ENCODE measurements at places on chromosomes 11 and 22.
A peak's percentile ranks its signal among the peaks of the same experiment; 100 is the strongest.

DNA sequence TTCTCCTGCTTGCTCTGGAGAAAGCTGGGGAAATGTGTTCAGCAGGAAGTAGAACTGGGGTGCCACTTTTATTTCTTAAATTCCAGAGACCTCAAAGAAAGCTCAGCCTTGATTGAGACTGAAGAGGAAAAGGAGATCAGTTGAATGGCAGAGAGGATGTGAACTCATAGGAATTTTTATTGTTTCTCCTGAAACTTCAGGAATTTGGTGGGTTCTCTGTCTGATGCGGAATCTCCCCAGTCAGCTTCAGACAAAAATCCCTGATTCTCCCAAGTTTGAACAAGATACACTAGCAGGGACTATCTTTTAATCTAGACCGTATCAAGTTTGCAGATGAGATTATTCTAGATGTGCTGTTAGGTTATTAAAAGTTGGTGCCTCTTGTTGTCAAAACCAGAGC lies 23.0 kb downstream of the EHF start:
- DNase-seq = no peak

DNA sequence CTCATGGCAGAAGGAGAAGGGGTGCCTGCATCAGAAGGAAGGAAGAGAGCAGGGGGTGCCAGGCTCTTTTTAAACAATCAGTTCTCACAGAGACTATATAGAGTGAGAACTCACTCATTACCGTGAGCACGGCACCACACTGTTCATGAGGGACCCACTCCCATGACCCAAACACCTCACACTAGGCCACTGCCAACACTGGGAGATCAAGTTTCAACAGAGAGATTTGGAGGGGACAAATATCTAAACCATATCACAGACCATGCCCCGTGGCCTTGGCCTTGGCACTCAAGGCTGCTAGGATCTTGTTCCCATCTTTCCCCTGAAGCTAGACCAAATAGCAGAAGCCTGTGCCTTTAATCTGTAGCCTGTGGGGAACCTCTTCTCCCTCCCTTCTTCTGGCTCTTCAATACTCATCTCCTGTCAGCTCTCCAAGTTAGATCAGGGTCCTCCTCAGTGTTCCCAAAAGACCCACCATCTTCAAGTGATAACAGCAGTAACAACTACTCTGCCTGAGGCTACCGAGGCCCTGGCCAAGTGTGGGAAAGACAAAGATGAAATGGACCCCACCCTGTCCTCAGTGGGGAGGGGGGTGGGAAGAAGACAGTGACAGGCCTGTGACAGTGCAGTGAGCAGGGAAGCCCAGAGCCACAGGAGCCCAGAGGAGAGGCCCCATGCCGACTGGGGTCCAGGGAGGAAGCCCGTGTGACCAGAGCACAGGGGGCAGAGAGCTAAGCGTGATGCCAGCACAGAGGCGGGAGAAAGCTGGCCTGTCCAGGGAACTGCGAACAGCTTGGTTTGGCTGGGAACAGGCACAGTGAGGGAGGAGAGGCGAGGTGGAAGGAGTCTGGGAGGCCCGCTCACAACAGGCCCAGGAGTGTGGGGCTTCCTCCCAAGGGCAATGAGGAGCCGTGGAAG lies 72.6 kb downstream of the MYO7A start:
- DNase-seq = no peak

- DNase-seq = no peak
Measured at GRCh38 chr11:37504060-37504611, 906.1 kb upstream of the RAG2 start.

- no peak for DNase-seq
Measured at GRCh38 chr11:77058900-77059299, 7.9 kb upstream of the CAPN5 start.

GRCh38 chr11:46856605-46857343 lies 10.7 kb upstream of the CKAP5 start:
- no peak for DNase-seq

- DNase-seq = no peak
Measured at GRCh38 chr11:16749092-16749491, 10.6 kb downstream of the C11orf58 start.

DNA sequence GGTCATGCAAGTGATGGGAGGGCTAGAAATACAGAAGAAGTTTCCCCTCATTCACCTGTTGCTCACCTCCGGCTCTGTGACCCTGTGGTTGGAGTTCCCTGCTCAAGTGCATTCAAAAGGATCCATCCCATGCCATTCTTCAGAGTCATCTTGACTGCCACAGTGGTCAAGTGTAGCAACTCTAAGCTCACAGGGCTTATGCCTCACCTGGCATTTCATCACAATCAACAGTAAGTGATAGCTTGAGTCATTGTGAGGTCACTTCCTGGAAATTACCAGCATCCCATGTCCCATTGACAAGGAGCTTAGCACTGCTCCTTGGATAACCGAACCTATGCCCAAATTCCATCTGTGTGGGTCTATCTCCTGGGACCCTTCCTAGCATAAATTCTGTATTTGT lies 55.6 kb downstream of the OR4C45 start:
- DNase-seq = no peak

- DNase-seq = no peak
Measured at GRCh38 chr11:127044535-127044934, 44.0 kb upstream of the KIRREL3 start.

DNA sequence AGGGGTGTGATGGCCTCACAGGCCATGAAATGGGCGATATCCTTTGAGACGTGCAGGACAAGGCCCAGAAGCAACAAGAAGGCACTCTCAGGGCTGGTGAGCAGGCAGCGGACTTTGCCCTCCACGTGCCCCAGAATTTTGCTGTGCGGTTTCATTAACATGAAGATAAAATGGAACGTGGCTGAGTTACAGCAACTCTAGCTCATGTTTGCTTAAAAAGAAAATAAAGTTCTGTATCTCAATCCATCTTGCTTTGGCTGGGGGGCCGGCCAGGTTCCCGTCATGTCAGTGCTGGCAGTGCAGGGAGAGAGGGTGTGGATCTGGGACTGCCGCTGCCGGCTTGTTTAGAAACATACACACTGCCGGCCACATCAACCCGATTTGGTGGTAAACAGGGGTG lies 370.1 kb downstream of the OPCML start:
- DNase-seq = no peak

DNA sequence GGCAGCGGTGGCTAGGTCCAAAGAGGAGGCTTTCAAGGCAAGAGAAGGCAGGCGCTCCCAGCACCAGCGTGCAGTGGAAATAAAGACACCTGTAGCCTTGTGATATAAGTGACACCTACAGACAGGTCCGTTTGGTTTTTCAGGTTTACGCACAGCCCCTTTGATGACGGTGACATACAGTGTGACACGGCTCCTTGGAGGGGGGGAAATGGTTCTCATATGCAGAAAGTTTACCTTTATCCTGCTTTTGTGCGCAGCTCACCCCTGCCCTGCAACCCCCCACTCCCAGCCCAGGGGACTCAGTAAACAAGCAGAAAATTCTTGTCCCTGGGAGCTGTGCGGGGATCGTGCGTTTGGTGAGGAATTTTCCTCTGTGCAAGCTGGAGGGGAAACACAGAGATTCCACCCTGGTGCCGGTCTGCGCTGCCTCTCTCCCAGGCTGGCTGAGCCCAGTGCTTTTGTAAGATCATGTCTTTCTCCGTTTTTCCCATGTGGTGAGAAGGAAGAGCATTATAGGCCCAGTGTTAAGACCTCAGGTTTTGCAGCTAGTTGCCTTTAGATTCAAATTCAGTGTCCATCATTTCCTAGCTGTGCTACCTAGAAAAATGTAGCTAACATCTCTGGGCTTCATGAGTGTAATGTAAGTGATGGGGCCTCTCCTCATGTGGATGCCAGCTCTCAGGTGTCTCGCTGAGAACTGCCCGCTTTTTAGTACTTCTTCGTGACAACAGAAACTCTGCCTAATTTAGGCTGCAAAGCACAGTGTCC lies at the start of gene ELF5:
Gene ELF5 (minus strand): TSS at position 113 of the 768 bp plus-strand sequence. CDS start 8,045 bp downstream, outside the sequence.
- no peak for DNase-seq

DNA sequence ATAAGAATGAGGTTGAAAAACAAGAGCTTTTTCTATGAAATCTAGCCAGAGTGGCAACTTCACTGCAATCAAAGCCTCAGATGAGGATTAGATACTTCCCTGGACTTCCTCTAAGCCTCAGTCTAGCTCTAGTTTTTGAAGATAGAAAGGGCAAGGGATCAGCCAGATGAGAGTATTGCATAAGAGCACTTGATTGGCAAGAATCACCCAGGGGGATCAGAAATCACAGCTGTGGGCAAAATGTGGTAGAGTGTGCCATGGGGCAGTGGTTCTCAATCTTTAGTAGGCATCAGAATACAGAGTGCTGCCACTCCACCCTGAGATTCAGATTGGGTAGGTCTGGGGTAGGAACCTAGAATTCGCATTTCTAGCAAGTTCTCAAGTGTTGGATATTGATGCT lies 82.4 kb downstream of the EXT2 start:
- DNase-seq = no peak

GRCh38 chr22:34354071-34354817 lies 434.0 kb upstream of the LARGE1 start:
- DNase-seq = no peak

DNA sequence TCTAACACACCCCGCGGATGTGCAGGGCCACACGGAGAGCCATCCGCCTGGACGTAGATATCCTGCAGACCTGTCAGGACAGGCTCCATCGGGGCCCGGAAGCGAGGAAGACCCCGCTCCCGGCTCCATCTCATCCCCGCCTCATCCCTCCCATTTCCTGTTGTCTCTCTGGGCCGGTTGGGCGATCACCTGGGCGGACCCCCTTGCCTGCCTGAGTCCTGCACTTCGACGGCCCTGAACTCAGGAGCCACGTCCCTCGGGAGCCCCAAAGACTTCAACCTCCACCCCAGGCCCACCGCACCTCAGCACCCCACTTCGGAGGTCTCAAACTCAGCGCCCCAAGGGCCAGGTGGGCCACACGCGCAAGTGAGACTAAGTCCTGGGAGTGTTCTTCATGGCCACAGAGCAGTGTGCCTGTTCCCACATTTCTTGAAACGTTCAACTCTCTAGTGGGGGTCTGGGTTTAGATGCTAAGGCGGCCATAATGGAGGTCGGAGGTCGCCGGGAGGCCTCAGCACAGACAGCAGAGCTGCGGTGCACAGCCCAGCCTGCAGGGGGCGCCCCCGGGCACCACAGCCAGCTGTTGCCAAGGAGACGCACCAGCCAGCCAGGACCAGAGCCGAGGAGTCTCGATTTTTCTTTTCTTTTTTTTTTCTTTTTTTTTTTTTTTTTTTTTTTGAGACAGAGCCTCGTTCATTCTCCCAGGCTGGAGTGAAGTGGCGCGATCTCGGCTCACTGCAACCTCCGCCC lies 26.0 kb upstream of the FADD start:
- DNase-seq = peak; percentile 19

DNA sequence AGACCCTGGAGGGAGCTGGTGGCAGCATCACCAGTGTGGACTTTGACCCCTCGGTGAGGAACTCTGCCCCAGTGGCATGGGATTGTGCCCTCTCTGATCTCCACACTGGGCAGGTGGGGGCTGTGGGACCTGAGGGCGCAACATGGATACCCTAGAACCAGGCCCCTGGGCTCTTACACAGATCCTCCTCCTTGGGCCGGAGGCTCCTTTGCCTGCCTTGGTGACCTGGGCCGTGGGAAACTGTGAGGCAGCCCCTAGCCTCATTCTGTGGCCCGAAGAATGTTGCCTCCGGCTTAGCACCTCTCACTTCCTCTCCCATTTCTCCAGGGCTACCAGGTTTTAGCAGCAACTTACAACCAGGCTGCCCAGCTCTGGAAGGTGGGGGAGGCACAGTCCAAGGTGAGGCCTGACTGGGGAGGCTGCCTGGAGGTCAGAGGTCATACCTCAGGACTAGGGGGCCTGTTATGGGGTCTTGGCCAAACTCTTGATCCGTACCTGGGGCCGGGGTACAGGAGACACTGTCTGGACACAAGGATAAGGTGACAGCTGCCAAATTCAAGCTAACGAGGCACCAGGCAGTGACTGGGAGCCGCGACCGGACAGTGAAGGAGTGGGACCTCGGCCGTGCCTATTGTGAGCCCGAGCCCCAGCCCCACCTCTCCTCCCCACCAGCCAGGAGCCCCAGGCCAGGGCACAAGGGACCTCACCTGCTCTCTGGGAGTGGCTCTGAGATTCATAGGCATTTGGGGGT lies 12.2 kb downstream of the ATG16L2 start:
- DNase-seq = no peak

DNA sequence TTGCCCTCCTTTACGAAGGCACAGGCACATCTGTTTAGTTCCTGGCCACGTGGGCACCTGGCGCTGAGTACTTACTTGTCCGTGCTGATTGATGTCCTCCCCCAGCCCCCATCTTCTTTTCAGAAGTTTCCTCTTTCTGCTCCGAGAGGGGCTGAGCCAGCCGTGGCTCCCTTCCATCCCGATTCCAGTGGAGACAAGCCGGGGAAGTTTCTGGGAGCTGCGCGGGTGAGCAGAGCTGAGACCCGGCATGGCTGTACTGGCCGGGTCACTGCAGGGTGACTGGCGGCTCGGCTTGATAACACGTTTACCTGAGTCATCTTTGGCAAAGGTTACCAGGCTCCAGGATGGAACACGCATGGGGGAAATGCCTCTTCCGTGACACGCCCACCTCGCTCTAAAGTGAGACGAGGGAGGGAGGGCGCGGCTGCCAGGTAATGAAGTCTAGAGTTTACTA lies 45.4 kb upstream of the ATXN10 start:
- no peak for DNase-seq

DNA sequence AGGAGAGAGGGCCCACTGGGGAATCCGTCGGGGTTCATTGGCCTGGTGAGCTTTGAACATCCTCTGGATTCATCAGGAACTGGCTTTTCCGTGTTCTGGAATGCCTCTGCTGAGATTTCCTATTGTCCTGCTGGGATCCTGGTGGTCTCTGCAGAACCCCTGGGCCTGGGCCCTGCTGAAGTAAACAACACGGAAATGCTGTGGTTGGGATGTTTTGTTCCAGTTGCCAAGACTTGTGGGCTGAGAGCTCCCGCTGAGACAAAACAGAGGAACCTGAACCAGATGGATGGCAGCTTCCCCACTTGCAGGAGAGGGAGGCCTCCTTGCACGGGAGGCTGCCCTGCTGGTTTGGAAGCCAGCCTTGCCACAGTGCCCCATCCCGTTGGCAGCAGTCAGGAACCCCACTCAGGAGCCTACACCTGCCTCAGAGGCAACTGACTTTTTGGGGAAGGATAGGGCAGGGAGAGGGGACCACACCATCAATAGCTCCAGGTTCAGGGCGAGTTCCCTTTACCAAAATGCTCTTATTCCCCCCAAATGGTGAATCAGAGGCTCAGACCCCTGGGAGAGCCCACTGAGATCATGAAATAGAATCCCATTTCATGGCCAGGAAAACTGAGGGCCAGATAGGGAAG lies 60.7 kb downstream of the LRRC32 start:
- no peak for DNase-seq

DNA sequence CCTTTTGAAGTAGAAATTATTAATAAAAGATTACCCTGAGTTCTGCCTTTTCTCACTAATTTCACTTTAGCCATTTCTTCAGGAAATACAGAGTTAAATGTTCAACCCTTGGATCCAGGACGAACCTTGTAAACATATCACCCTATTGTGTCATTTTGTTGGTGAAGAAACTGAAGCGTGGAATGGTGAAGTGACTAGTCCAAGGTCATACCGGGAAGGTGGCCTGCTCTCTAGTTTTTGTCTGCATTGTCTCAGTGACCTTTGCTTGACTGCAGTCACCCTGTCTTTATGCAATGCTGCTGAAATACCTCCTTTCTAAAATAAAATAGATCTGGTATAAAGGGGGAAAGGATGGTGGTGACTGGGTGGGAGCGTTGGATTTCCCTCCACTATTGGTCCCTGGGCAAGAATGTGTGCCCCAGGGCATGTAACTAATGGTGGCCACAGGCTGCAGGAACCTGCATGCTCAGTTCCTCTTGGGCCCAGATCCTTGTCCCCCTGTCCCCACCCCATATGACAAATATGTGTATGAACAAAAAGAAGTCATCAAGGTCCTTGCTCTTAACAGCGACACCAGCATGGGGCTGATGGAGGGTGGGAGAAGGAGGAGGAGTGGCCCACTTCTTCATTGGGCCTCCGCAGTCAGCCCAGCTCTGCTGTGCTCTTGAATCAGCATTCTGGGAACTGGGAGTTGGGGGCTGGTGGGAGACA lies 977 bp upstream of the SORL1-AS1 start:
- DNase-seq = no peak
